ENCODE measurements at places on chromosomes 6 and 20.

DNA sequence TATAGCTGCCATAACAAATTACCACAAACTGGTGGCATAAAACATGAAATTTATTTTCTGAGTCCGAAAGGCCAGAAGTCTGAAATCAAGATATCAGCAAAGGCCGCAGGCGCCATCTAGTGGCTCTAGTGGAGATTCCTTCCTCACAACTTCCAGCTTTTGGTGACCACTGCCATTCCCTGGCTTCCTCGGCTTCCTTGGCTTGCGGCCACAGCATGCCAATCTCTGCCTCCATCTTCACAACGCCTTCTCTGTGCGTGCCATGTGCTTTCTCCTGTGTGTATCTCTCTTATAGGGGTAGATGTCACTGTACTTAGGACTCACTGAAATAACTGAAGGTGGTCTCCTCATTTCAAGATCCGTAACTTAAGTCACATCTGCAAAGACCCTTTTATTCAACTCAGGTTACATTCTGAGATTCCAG lies 5.4 kb upstream of the PLAGL1 start:
- DNase-seq: peak; percentile 75

DNA sequence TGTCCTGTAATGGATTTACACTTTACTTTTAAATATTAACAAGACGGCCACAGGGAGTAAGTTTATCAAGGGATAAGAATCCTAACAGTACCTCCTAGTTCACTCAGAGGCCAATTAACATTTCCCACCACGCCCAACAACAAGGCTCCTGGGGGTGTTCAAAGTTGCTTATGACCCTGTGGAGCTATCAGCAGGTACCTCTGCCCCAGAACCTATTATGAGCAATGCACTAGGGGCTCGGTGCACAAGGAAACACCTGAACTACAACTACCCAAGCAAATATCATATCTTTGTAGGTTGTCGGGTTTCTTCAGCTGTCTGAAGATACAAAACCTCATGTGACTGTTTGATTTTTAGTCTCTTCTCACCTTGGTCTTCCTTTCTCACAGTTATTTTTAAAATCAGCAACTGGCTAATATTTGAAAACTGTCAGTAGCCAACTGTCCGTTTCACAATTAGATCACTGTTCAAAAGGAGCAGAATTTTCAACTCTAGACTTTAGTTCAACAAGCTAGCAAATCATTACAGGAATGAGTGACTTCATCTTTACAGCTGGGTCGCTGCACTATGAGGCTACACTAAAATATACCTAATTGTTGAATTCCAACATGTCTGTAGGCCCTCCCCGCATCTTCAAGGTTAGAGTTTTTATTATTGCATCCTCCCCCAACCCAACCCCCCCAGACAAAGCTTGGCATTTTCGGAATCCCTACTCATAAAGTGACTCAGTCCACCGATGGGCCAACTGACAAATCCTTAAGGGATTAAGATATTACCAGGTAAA lies 38.1 kb downstream of the B4GALT5 start:
- no peak for DNase-seq

- no peak for DNase-seq
Observed at GRCh38 chr6:94074764-94075163, 655.4 kb upstream of the EPHA7 start.

DNA sequence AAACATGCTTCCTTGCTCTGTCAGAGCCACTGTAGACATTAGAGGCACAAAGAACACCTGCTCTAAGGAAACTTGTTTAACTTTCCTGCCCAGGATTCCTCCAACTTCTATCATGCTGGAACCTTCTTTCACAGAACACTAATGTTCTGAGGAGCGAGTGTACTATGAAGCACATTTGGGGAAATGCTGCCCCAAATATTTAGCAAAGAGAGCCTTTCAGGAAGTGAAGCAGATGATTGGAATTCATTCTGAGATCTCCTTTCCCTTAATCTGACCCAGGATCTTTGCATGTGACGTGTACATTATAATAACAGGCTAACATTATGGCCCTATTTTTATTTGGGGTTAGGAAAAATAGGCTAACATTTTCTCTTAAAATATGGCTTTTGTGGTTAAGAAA lies 21.0 kb upstream of the FYN start:
- no peak for DNase-seq

DNA sequence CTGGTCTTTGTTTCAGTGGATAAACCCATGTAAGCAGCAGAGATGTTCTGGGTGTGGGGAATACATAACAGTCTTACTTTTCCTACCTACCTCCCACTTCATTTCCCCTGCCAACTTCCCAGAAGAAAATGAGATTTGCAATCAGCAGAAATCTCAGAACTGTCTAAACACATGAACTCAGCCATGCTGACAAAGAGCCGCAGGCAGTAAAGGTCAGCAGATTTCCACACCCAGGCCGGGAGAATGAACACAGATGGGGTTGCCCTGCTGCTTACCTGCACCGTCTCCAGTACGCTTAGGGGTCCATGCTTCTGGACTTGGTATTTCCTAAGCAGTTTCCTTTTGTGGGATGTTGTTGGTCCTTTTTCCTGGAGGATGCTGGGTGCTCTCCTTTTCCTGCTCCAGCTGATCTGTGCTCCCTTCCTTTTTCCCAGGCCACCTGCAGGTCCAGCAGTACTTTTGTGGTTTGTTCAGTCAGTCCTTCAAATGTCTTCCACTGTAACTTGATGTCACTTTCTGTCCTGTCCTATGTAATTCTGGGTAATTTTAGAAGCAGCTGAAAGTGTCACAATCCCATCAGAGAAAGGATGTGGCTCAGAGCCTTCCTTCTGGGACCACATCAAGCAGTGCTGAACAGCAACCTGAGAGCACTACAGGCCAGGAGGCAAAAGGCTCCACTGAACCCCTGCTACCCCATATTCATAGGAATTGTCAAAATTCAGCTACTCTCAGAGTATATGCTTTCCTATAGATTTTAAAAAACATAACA lies 129.0 kb downstream of the CEP57L1 start:
- DNase-seq: no peak

GRCh38 chr6:79277109-79277508 lies 42.6 kb upstream of the HMGN3 start:
- no peak for DNase-seq

Measured in heart right ventricle (tissue), 16 donors.